HS-27A (cell line): ENCODE measurements at places on chromosomes 3 and 15.
A peak's percentile ranks its signal among the peaks of the same experiment; 100 is the strongest.

GRCh38 chr3:60053526-60054265 lies 1003.9 kb upstream of the CFAP20DC start:
- peak; percentile 17 for DNase-seq

DNA sequence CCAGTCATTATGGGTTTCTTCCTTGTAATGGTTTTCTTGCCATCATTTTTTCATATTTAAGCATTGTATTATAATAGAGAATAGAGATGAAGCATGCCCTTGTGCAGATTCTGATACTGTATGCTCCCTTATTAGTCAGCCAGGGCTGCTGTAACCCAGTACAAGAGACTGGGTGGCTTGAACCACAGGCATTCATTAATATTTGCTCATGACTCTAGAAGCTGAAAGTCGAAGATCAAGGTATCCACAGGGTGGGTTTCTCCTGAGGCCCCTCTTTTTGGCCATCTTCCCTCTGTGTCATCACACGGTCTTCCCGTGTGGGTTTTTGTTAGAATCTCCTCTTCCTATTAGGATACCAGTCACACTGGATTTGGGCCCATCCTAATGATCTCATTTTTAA lies 74.5 kb downstream of the FOXP1 start:
- no peak for DNase-seq

- no peak for DNase-seq
Observed at GRCh38 chr15:36507458-36507857, 72.0 kb upstream of the CDIN1 start.

DNA sequence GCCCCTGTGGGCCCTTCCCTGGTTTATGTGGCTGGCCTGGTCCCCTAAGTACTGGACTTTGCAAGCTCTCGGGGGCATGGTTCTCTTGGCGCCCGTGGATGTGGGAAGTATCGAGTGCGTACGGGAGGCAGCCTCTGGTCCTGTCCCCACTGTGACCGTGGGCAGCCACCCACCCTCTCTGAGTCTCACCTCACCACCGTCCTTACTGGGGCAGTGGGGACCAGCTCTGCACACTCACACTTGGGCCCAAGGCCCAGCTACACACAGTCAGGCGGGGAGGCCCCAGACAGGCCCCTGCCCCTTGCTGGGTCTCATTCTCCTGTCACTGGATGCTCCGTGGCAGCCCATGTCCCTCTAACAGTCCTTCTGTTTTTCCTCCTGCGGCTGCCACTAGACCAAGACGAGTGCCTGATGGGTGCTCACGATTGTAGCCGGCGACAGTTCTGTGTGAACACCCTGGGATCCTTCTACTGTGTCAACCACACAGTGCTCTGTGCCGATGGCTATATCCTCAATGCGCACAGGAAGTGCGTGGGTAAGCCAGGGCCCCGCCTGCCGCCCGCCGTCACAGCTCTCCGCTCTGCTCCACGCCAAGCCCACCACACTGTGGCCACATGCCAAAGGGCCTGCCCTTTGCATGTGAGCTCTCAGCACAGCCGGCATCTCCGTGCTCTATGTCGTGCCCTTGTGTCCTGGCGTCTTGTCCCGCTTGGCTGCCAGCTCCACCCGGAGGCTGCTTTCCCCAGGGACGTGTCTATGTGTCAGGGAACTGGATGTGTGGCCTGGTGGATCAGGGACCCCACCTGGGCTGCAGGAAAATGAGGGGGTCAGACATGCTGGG lies 72.7 kb downstream of the FBLN2 start:
- no peak for DNase-seq

GRCh38 chr3:178002113-178002512 lies 534.1 kb upstream of the KCNMB2 start:
- no peak for DNase-seq

DNA sequence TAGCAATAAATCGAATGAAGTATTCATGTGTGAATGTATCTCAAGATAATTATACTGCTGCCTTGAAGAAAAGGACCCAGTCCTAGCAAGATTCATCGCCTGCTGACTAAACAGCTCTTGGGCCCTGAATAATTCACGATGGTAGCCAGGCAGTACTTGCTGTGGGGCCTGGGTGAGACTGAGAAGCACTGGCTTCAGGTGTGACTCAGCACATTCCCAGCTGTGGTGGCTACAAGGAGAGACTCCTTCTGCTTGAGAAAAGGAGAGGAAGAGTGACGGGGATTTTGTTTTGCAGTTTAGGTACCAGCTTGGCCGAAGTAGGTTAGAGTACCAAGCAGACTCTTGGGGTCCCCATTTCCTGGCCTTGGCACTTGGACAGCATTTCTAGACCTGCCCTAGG lies 47.6 kb upstream of the CD200R1L start:
- no peak for DNase-seq

DNA sequence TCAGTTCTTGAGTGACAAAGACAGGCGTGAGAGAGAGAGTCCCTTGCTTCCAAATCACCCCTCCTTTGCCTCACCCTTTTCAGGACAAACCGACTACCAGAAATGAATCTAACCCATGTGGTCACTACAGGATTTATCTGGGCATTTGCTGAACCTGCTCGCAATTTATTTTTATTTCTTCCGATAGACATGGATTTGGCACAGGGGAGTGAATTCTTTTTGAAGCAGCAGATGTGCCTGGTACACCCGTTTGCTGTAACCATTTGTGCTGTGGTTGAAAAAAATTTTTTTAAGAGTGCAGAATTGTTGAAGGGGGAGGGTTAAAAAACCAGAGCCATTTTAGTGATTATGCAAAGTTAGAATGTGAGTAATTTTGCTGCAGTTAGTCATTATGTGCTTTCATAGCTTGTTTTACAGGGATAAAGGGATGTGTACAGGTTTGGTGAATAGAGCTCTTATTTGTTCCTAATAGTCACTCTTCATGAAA lies 442.0 kb downstream of the LPP start:
- DNase-seq, result peak; percentile 38

DNA sequence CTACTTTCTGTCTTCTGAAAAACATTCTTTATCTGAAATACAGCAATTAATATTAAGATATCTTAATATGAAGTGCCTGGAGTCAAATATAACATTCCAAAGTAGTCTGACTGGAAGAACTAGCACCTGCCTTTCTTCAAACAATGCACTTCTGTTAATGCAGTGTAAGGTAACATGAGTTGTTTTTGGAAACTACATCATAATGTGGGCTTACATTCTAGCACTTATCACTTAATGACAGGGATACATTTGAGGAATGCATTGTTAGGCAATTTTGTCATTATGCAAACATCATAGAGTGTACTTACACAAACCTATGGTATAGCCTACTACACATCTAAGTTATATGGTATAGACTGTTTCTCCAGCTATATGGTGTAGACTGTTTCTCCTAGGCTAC lies 49.2 kb downstream of the SLC15A2 start:
- DNase-seq, result no peak

DNA sequence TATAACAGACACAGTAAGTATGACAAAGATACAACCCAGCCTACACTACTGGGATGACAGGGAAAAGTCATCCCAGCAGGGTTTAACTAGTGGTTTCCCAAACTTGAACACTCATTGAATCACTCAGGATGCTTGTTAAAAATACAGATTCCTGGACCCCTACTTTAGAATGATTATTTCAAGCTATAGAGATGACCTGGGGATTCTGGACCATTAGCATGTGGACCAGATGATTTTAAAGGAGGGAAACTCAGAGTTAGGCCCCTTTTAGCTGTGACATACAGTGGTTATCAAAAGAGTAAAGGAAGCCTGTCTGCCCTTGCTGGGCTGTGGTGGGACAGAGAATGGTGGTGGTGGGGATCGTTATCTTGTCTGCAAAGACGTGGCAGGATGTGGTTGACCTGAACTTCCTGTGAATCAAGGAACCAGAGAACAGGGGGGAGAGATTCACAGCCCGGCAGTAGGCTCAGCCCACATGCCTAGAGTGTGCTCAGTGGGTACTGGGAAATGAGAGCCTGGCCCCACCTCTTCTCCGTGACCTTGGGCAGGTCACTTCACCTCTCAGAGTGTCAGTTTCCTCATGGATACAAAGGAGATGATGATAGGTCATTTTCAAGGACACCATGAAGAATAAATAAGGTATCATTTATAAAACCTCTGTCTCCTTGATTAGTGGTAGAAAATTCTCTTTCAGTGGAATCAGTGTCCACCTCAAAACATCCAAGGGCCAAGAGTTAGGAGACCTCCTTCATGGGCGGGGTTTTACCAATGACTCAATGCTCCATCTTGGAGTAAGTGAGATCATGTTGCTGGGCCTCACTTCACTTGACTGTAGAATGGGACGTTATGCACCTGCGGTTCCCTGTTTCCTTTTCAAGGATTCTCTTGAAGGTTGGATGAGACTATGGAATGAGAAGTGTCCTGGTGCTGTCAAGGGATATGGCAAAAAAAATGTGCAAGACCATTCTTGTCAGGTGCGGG lies 306.5 kb downstream of the RPLP1 start:
- no peak for DNase-seq

DNA sequence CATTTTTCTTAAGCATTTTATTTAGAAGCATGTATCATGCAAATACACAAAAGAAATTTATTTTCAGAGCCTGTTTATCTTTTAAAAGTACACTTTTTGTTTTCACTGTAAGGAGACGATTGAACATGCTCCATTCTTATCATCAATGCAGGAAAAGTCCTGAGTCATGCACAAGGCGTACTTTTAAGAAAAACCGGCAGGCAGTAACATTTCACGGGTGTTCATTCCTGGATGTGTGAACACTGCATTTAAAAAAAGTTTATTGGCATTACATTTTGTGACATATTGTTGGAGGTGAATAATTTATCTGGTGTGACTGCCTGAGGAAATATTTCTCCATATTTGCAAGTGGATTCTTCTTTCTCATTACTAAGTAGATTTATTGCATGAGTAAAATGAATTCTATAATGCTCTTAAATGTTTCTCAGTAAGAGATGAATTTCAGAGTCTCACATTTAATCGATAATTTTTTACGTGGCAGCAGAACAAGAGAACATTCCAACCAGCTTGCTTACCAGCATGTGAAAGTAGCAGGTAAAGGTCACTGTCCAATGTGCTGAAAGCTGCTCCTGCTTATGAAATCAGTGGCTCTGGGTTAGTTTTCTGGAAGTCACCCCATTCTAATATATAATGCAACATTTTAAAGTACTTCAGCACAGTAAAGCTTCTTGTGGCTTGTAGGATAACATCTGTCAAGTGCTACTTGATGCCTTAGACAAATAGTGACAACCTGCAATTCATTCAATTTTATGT lies 87.0 kb downstream of the SV2B start:
- no peak for DNase-seq

DNA sequence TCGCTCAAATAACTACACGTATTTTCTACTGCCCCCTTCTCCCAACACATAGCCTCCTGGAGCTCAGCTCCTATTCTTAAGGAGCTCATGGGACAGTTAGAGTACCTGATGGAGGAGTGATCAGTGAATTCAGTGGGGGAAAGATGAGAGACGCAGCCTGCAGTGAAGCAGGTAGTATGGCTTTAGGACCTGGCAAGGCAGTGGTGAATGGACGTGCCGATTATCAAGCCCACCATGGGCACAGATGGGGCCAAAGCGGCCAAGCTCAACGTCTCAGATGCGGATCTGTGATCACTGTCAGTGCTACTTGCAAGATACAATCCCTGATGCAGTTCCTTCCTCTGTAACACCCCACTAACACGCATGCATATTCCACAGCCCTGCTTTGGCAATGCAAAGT lies 45.8 kb upstream of the ATP2B2 start:
- DNase-seq, result no peak
